ENCODE measurements at places on chromosomes 13 and 19.
A peak's percentile ranks its signal among the peaks of the same experiment; 100 is the strongest.

DNA sequence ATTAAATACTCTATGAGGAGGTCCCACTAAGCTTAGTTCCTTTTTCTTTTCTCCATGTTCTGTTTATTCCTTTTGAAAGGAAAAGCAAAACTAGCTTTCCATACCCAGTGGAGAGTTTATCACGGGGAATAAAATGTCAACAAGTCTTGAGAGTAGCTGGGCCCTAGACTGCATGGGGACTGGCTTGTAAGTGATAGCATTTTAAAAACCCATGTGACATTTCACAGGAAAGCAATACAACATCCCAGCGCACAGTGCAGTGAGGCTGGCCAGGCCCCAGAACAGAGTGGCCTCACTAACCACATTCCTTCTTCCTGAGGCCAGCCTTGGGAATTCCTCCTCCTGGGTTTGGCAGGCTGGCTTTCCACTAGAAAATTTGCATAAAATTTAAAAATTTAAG, 149.8 kb downstream of the DLEU7 start:
- no peak for DNase-seq

GRCh38 chr19:39833160-39833463, 850 bp downstream of the DYRK1B start:
- DNase-seq: no peak

DNA sequence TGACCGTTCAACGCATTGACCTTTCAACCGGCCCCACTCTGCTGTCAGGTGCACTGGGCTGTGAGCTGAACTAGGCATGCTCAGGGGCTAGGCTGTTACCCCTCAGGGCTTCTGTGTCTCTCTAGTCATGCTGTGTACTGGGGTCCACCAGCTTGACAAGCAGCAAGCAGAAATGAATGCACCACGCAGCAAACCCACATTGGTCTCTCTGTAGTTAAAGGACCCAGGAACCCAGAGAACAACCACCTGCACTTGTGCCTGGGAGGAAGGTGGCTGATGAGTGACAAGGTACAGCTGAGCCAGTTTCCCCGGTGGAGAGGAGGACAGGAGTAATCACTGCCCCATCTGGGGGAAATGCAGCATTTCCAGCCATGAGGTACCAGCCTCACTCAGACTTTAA, 159.9 kb downstream of the USP12 start:
- no peak for DNase-seq

- DNase-seq: no peak
Observed at GRCh38 chr13:23434491-23434890, 989 bp upstream of the SACS start.

- DNase-seq: no peak
Observed at GRCh38 chr13:58343076-58343475, 711.5 kb downstream of the PCDH17 start.

- DNase-seq: peak; percentile 61
Observed at GRCh38 chr19:45444318-45445041, 20.8 kb upstream of the ERCC1 start.

DNA sequence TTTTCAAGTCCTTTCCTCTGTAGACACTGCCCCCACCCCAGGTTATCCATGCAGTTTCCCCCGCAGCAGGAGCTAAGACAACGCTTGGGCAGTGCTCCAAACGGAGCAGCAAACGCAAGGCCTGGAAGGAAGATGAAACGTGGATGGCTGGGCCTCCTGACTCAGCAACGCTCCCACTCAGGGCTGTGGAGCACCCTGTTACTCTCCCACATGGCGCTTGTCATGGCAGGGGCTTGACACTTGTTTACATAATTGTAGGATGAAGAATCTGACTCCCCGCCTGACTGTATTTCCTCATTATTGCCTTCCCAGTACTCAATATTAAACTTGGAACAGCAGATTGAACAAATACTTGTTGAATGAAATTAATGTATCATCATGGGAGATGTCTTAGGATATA, 799 bp upstream of the C1QTNF9B start:
- DNase-seq: no peak

DNA sequence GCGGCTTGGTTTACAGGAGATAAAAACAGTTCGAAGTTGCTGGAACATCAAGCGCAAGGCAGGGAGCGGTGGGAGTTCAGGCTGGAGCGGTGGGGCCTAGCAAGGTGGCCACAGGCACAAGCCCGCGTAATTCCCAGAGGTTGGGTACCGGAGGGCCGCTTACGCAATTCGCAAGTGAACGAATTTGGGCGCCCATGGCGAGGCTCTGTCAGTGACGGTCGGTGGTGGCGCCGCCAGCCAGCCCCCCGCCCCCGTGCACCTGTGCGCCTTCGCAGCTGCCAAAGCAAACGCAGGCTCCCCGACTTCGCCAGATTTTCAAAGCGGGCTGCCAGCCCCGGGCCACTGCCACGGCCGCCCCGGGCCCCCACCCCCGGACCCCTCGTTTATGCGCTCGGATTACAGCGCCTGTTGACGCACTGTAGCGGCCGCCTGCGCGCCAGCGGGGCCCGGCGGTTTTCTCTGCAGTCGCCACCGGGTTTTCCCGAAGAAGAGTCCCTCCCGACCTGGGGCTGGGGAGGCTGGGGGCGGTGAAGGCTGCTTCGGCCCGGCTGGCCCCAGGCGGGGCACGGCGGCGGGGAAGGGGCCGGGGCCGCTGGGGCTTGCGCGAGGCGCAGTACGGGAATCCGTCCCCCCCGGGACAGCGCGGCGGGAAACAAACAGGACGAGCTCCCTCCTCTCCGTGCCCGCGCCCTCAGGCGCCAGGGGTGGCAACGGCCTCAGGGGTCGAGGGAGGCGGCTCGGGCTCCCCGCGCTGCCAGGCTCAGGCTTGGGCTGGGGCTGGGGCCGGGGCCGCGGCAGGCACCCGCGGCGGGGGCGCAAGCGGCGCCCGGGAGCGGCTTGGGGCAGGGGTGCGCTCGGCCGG, 709 bp downstream of the N4BP2L1 start:
- DNase-seq: peak; percentile 36

DNA sequence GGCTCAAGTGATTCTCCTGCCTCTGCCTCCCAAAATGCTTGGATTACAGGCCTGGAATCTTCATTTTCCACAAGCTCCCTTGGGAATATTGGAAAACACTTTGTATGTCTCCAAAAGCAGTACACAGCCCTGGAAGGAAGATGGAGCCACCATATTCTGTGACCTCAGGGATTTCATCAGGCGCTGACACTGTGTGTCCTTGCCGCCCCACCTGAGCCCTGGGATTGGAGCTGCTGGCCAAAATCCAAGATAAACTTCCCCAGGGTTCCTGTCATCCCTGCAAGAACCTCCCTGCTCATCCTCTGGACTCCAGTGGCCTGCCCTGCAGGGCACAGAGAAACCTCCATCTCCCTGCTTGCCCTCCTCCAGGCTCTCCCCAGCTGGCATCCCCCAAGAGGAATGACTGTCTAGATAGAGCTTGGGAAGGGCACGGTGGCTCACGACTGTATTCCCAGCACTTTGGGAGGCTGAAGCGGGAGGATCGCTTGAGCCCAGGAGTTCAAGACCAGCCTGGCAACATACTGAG, 1.3 kb upstream of the GNG7 start:
- peak; percentile 18 for DNase-seq

DNA sequence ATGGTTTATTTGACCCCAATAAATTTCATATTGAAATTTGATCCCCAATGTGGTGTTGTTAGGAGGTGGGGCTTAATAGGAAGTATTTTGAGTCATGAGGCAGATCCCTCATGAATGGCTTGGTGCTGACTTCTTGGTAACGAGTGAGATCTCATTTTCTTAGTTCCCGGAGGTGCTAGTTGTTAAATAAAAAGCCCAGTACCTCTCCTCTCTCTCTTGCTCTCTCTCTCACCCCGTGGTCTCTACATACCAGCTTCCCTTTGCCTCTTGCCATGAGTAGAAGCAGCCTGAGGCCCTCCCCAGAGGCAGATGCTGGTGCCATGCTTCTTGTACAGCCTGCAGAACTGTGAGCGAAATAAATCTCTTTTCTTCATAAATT, 39.4 kb upstream of the KATNAL1 start:
- DNase-seq: no peak

DNA sequence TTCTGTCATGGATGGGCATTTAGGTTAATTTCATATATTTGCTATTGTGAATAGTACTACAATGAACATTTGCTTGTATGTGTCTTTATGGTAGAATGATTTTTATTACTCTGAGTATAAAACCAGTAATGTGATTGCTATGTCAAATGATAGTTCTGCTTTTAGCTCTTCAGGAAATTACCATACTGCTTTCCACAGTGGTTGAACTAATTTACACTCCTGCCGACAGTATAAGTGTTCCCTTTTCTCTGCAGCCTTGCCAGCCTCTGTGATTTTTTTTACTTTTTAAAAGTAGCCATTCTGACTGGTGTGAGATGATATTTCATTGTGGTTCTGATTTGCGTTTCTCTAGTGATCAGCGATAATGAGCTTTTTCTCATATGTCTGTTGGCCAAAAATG, 6.5 kb downstream of the SIGLEC7 start:
- no peak for DNase-seq

Measured in NCI-H345 (cell line).